ENCODE measurements at places on chromosomes 12 and 14.

DNA sequence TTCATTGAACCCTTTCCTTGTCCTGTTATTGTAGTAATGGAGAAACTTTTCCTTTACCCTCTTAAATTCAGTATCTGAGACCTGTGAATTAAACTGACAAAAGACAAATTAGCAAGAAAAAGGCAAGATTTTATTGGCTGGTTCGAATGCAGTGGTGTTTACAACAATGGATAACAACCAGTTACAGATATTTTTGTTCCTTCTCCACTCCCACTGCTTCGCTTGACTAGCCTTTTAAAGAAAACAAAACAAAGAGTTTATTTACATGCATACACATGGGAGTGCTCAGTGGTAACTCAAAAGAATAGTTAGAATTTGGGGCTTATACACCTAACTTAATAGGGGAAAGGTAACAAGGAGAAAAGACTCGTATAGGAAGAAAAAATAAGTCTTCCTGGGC is 37.0 kb upstream of the HECTD1 start:
- DNase-seq: no peak

GRCh38 chr14:100641274-100641860 is 54.1 kb upstream of the BEGAIN start:
- DNase-seq: no peak

DNA sequence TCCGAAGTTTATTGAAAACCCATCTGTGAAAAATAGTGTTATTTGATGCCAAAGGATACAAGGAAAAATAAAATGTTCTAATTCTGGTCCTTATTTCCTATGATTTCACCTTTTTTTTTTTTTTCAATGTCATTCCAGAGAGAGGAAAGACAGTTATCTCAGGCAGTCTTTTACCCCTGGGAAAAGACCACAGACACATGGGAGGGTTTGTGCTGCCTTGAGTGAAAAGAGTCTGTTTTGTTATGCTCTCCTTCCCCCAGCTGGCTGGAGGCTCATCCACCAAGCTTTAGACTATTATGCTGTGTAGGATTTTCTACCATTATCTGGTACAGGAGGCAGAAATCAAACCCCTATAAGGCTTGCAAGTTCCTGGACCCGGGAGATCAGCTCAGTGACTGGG is 151.8 kb downstream of the CRADD start:
- no peak for DNase-seq

GRCh38 chr14:61588419-61588901 is 106.9 kb upstream of the HIF1A start:
- no peak for DNase-seq

DNA sequence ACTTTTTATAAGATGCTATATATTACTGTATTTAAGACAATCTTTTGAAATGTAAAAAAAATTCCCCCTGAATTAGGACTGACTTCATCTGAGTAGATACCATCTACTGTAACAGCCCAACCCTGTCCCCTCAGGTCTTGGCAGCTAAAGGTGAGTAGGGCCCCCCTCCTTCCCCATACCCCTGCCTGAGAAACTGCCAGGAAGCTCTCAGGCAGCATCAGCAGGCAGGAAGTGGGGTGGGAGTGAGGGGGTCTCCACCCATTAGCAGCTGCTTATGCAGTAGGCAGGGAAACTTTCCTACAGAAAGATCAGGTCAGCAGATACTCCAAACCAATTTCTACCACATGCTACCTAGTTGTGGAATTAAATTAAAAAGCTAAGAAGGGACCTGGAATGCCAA is 62.5 kb downstream of the PAX9 start:
- no peak for DNase-seq

DNA sequence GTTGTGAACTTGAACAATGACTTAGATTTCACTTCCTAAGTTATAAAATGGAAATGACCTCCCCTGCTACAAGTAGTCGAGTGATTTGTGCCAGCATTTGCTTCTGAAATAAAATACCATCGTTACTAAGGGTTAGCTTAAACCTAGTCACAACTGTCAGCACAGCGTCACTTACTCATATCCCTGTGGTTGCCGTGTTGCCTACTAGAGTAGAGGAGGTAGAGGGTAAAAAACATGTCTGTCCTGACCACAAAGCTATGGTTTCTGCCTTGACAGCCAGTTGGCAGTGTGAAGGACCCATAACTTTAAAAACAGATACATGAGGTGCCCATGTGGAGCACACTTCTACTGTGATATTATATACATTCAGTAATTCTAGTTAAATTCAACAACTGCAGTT is 234.2 kb upstream of the RGS6 start:
- no peak for DNase-seq

DNA sequence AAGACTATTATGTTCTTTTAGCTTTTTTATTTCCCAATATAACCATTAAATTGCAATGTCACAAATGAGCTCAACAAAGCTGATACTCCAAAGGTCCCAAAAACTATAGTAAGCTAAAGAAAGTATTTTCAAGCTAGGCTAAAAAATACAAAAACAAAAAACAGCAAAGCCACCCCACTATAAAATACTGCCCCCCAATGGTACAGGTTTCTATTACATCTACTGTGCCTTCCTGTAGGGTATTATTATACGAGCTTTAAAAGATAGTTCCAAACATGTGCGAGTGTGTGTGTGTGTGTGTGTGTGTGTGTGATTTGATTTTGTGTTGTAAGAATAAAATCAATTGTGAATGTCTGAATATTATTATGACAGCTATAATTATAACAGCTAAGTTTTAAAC is 1.1 kb downstream of the IFNG start:
- no peak for DNase-seq

- no peak for DNase-seq
These were observed 18.8 kb upstream of the FLVCR2 start for GRCh38 chr14:75559451-75560222.

- DNase-seq: no peak
These were observed 7.9 kb downstream of the TMEM253 start for GRCh38 chr14:21108791-21109190.

Data from T-helper 1 cell (primary cell).